ENCODE measurements at places on chromosomes 13 and 19.

- DNase-seq: no peak
Measured at GRCh38 chr13:44125943-44126469, 246.3 kb downstream of the LACC1 start.

DNA sequence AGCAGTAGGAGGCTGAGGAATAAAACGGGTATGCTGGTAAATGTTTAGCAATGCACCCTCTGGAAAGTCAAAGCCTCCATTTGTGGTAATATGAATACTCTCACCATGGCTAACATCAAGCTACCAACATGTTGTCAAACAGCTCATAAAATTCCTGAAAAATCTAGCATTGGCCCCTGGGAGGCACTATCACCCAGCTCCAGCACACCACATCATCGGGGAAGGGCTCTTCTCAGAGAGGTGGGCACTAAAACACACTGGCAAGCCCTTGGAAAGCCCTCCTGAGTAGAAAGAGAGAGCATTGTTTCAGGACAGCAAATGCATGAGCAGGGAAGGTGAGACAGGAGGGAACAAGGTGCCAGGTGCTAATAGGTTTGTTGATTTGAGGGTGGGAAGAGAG, 53.9 kb upstream of the FLT1 start:
- no peak for DNase-seq

DNA sequence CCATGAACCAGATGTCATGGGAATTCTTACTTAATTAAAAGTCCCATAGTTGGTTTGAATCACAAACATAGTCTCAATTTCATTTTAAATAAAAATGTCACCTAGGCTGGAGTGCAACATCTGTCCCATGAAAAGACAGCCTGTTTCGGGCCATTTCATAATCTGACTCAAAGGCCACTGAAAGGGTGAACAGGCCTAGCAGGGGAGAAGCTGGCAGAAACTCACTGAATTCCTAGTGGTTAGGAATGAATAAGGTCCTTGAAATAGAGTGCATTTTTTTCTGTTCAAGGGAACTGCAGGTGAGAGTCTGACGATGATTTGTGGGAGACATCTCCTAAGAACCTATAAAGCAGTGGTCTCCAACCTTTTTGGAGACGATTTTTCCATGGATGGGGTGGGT, 44.0 kb upstream of the PCCA start:
- DNase-seq: no peak

DNA sequence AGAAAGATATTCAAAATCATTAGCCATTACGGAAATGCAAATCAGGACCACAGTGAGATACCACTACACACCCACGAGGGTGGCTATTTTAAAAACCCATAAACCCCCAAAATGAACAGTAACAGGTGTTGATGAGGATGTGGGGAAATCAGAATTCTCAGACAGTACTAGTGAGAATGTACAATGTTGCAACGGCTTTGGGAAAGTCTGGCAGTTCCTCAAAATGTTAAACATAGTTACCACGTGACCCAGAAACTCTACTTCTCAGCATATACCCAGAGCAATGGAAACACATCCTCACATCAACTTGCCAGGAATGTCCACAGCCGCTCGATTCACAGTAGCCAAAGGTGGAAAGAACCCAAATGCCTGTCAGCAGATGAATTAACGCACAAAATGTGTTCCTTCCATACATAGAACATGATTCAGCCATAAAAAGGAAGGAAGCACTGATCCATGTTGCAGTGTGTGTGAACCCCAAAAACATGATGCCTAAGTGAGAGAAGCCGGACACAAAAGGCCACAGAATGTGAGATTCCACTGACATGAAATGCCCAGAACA, 7.0 kb downstream of the PLVAP start:
- no peak for DNase-seq
